MV-4-11 (cell line): ENCODE measurements at places on chromosomes 11 and 22.

DNA sequence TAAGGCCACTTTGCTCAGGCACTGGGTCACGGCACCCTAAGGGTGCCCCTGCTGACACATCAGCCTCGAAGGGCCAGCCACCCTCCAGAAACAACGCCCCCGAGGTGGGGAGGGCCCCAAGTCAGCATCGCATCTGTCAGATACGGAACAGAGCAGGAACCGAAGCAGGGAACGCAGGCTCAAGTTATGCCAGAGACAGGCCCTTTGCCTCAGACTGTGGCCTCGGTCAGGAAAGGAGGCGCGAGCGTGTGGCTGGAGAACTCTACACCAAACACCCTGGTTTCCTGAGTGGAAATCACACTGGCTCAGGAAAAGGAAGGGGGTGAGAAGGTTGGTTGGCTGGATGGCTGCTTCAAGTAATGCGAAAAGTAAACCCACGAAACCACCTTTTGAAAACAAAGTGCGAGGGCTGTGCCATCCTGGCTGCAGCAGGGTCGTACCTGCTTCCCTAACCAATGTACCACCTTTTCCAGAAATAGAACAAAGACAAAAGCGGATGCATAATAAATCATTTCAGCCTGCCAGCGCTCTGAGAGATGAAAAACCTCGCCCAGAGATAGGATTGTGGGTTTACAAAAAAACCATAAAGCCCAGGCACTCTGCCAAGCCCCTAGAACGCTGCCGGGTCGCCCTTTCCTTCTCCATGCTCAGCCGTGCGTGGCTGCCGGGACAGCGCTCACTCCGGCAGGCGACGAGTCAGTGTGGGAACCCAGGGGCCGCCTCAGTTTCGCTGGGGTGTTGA, 38.6 kb downstream of the TRMU start:
- DNase-seq: peak; percentile 81

- DNase-seq: no peak
These were observed 51.7 kb downstream of the BRD1 start for GRCh38 chr22:49775867-49776511.

- DNase-seq: no peak
These were observed 56.9 kb upstream of the CSNK2A3 start for GRCh38 chr11:11409901-11410300.

- DNase-seq: no peak
These were observed 11.3 kb upstream of the NFAM1 start for GRCh38 chr22:42443240-42444076.

DNA sequence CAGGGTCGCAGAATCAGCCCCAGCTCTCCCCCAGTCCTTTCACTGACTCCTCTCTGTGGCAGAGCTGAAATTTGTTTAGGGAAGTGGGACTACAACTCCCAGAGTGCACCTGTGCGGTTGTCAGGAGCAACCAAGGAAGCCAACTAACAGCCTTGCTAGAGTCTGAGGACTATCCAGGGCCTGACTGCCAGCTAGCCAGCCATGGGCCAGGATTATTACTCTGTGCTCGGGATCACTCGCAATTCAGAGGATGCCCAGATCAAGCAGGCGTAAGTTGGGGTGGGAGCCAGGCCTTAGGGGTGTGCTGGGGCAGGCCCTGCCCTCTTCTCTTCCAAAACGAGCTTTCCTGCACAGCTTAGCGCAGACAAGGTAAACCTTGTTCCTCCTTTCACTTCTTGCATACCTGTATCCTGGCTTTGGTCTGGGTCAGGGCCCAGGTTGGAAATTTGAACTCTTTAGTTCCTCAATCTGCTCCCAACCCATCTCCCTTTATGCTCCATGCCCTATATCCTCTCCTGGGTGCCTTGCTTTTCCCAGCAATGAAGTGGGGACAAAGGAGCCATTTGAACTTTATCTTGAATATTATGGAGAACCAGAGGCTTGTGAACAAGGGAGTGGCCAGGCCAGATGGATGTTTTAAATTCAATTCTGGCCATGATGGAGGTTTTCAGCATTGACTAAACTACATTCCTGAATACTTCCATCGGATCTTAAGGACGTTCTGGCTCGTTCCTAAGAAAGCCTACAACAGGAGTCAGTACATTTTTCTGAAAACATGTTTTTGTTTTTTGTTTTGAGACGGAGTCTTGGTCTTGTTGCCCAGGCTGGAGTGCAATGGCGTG, at the start of gene DNAJB13:
DNAJB13 (plus strand) TSS at position 158 of the 842 bp plus-strand sequence; CDS start at position 202, 44 bp downstream.
- DNase-seq: peak; percentile 57

DNA sequence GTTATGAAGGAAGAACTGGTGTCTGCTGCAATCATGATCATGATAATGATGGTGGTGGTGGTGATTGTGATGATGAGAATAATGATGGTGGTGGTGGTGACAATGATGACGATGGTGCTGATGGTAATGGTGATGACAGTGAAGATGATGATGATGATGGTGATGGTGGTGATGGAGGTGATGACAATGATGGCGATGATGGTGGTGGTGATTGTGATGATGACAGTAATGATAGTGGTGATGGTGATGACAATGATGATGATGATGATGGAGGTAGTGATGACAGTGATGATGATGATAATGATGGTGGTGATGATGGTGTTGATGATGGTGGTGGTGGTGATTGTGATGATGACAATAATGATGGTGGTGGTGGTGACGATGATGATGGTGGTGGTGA, 52.8 kb upstream of the ANO1 start:
- DNase-seq: no peak
